ENCODE measurements at places on chromosomes 3 and 15.

GRCh38 chr3:183924956-183925355 is 40.3 kb upstream of the PARL start:
- DNase-seq, result no peak
- H3K4me3 ChIP-seq, result no peak overlapping the region
- no peaks in the 10 kb centered on the region for H3K27me3 ChIP-seq

DNA sequence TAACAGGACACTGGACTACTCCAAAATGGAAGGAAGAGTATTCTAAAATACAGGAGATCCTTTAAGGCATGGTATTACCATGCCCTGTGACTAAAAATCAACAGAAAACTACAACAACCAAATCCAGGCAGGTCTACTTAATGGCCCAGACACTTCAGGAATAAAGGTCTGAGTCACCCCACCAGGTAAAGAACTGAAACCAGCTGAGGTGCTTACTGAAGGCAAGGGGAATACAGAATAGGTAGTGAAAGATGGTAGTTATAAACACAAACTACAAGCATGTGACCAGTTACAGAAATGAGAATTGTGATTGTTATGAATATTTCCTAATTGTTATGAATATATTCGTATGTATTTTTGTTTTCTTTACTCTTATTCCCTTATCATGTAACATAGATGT is 13.4 kb downstream of the IFT57 start:
- H3K4me3 ChIP-seq, result no peak overlapping the region
- no peak overlapping the region for H3K27ac ChIP-seq
- no peaks in the 10 kb centered on the region for H3K27me3 ChIP-seq
- H3K4me1 ChIP-seq, result no peaks in the 10 kb centered on the region
- H3K36me3 ChIP-seq, result peaks cover 35% of the 10 kb centered on the region

- no peaks in the 10 kb centered on the region for H3K27me3 ChIP-seq
- no peaks in the 10 kb centered on the region for H3K4me1 ChIP-seq
- no peak overlapping the region for H3K27ac ChIP-seq
- H3K36me3 ChIP-seq, result no peaks in the 10 kb centered on the region
Measured at GRCh38 chr3:64291956-64292355, 66.7 kb upstream of the PRICKLE2 start.

DNA sequence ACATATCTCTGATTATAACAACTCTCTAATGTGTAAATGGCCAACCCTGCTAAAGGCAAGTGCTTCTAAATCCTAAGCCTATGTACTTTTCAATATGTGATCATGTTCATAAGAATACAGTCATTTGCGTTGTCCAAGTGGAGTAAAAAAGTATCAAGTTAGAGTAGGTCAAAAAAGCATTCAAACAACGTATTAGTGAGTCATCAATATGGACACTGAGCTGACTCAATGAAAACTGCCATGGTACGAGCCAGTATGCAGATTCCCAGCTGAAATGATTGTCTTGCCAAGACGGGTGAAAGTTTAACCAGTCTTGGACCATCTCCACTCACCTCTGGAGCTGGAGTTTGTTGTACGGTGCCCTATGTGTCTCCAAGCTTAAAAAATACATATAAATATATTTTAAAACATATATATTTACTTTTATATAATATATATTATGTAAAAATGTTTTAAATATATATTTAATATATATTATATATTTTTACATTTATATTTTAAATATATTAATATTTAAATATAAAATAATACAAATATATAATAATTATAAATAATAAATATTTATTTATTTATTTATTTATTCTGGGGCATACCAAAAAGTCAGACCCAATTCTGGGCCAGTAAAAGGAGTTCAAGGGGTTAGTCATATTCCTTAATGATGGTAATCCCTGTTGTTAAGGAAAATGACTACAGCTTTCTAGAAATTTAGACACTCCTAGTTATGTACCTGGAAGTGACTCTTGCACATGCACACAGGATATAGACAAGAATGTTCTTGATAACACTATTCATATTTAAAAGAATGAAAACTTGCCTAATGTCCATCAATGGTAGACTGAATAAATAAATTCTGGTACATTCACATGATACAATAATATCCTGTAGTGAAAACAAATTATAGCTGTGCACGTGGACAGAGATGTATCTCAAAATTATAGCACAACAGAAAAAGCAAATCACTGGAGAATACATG is 27.2 kb downstream of the PLSCR4 start:
- H3K4me1 ChIP-seq, result no peaks in the 10 kb centered on the region
- no peaks in the 10 kb centered on the region for H3K36me3 ChIP-seq
- no peak overlapping the region for H3K27ac ChIP-seq
- peaks cover 3% of the 10 kb centered on the region for H3K27me3 ChIP-seq

- no peaks in the 10 kb centered on the region for H3K36me3 ChIP-seq
- DNase-seq, result no peak
- H3K27me3 ChIP-seq, result no peaks in the 10 kb centered on the region
- H3K27ac ChIP-seq, result no peak overlapping the region
- no peaks in the 10 kb centered on the region for H3K4me1 ChIP-seq
Measured at GRCh38 chr3:116939091-116939490, 229.5 kb downstream of the TUSC7 start.
